ENCODE measurements at places on chromosomes 3 and 15.

DNA sequence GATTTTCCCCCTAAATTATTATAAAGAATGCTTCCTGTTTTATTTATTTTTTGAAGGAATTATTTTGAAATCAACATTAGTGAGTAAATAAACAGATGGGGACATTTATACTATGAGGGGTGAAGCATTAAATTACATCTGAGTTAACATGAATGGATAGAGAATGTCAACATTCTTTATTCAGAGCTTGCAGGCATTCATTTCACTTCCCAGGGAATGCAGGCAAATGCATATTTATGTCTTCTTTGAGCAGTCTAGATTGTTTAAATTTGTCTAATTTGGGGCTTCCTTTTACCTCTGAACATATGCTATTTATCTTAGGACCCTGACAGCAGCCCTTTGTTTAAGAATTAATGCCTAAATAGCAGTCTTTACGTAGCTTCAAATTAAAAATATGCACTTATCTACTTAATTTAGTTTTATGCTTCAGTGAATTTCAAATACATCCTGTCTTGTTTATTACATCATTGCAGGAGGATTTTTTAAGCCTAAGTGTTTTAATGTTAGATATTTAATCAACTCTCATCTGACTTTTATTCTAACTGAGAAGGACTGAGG lies 630.5 kb upstream of the LMCD1 start:
- DNase-seq, result no peak

DNA sequence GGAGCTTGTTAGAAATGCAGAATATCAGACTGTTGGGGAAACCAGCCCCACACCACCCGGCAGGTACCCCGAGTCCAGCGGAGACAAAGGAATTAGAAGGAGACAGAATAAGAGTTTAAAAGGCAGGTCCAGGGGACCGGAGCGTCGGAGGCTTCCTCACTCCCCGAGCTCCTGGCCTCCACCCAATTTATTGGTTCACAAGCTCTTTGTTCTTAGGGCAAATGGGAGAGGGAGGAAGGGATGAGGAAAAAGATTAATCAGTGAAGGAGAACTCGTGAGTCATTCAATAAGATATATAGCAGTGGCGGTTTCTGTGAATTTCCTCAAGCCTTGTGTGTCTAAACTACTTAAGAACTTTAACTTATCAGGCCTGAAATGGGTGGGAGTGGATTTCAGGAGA lies 32.1 kb upstream of the WDR72 start:
- no peak for DNase-seq

DNA sequence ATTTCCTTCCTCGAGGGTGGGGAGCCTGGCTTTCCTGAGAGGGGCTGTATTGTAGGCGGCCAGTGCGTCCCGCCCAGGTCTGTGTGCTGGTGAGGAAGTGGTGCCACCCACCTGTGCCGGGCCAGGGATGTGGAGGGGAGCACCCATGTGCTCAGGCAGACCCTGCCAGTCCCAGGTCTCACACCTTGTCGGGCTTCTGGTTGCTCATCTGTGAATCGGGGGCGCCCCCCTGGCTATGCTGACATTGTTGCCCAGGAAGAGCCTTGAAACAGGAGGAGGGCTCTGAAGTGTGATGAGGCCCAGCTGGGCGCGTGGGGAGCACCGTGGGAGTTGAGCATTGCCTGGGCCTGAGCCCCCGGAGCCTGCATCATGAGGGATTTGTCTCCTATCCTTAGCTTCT lies 4.8 kb downstream of the FBLN2 start:
- no peak for DNase-seq

DNA sequence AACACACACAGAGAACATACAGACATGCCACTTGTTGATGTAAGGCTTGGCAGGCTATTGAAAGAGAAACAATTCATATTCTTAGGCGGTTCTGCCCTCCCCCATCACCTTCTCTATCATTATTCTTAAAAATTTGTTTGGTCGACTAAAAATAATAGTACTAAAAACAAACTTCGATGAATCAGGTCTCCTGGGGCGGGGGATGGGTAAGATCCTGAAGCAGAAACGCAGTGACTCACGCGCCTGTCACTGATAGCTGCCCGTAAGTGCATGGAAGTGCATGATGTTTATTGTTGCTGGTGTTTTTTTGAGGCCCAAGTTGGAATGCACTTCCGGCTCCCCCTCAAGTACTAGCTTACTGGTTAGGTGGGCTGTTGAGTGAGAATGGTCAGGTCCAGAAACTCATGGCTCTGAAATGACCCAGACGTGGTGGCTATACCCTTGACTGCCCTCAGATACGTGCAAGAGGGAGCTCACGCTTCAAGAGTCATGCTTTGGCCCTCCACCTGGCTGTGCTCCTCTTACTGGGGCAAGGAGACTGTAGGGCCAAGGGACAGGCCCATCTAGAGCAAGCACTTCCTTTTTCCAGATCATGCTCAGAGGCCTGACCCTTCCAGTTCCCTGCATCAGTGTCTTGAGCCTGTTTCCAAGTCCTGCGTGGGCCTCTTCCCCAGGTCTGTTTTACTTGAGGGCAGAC lies 10.9 kb downstream of the SMAD3 start:
- peak; percentile 48 for DNase-seq

DNA sequence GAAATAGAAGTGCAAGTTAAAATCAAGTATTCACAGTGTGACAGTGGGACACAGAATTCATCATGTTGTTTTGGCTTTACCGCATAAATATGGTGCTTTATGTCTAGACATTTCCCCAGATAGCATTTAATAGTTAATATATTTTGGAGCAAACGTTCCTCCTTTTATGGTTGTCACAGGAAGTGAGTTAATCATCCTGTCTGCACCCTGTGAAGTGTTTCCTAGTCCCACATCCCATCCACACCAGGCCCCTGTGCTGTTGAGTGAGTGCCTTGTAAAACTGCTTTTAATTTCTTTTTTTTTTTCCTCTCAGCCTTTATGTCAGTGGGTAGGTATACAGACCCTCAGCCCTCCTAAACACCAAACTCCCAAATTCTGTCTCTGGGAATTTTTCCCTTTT lies 393.7 kb downstream of the FEZF2 start:
- no peak for DNase-seq

DNA sequence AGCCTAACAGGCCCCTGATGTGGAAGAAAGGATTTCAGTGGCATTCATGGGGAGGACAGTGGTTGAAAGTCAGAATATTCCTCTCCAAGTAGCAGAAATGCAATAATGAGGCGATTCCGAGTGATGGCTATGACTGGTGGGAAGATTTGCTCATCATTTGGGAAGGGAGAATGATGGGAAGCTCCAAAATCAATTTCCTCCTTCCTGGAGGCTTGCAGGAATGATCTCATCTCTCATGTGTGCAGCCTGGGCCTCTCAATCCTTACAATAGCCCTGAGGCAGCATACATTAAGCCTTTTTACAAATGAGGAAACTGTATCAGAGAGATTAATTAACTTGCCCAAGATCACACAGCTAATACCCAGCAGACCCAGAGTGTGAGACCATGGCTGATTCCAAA lies 58.7 kb downstream of the BOC start:
- no peak for DNase-seq

GRCh38 chr3:71299160-71299559 lies 284.4 kb downstream of the FOXP1 start:
- DNase-seq, result peak; percentile 46

- DNase-seq, result no peak
These were observed 42.5 kb downstream of the CHCHD6 start for GRCh38 chr3:126746395-126747177.

- no peak for DNase-seq
These were observed 8.5 kb downstream of the PLXND1 start for GRCh38 chr3:129598000-129598381.

DNA sequence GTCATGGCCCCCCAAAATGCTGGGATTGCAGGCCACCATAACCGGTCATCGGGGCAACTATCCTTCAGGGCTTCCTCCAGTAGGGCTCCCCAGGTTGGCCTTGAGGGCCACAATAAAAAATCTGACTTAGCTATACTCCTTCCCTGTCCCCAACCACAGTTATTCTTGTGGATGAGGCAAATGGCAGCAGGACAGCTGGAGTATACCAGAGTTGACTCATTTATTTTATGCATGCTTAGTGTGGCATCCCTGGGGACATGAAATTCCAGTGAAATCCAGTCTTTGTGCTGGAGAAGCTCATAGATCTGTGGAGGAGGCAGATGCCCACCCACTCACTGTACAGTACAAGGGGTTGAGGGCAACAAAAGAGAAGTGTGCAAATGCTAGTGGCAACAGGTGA lies 109.5 kb downstream of the RORA start:
- DNase-seq, result no peak

DNA sequence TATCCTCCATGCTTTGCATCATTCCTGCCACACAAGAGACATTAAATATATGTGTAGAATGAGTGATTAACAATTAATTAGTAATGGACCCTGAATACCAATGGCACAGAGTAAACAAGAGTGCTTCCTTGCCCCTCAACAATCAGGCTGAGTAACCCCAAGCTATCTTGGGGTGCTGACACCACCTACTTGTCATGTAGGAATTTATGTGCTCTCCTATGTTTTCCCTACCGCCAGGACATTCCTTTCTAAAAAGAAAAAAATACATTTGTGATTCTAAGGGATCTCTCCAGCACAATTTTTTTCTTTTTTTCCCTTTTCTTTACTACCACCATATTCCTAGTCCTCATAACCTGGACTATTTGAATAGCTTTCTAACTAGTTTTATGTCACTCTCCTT lies 449.1 kb downstream of the MFSD1 start:
- no peak for DNase-seq

GRCh38 chr3:70527026-70527425 lies 214.6 kb upstream of the MDFIC2 start:
- DNase-seq, result no peak

GRCh38 chr3:84963137-84963536 lies 4.3 kb downstream of the CADM2 start:
- DNase-seq, result no peak

GRCh38 chr3:87333393-87333892 lies 57.1 kb upstream of the POU1F1 start:
- no peak for DNase-seq
